ENCODE measurements at places on chromosomes 2 and 18.

DNA sequence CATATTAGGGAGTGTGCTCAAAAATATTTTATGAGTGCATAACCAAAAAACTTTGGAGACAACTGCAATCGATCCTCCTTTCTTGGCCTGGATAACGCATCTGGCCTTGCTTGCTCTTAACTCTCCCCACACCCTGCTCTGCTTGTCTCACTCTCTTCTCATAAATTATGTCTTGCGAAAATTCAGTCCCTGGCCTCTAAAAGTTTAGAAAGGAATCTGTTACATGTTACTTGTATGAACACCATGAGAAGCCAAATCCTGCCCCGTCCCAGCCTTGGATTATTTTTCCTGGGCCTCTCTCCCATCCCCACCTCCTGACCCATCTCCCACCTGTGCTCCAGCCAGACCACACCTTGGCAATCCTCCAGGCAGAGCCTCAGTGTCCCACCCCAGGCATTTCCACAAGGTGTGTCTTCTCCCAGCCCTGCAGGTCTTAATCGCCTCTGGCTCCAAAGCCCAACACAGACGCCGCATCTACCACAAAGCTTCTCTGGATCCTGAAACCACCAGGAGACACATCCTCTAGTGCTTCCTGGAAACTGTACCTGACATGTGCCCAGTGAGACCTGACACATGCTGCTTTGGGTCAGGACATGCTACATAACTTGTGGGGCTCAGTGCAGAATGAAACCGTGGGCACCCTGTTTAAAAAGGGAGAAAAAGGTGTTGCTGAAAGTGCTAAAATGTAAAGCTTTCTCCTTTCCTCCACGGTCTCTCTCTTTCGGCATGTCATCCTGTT lies 99.6 kb upstream of the ST3GAL5 start:
- DNase-seq = no peak

GRCh38 chr2:120108049-120108448 lies 95.2 kb downstream of the EPB41L5 start:
- no peak for DNase-seq

GRCh38 chr2:118994778-118995177 lies 52.8 kb downstream of the MARCO start:
- no peak for DNase-seq

- DNase-seq = no peak
Measured at GRCh38 chr2:232543928-232544631, 4.6 kb downstream of the CHRNG start.

GRCh38 chr18:369224-370015 lies 101.6 kb upstream of the THOC1 start:
- DNase-seq = no peak

DNA sequence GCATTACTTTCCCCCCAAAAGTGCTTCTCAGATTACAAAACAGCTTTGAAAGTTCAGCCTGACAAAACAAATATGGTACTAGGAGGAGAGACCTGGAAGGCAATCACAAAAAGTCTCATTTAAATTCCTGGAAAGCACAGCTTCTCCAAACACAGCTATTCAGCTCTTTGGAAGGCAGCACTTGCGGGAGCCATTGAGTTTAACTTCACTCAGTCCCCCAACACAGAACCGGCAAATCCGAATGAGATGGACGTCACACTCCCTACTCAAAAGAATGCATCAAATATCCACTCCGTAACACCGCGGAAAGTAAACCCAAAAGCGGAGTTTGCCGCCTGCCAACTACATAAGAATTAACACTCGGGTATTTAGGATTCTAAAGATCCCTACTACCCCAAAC lies 638 bp downstream of the ST6GAL2 start:
- no peak for DNase-seq

- no peak for DNase-seq
Measured at GRCh38 chr2:156305121-156305520, 27.4 kb downstream of the NR4A2 start.

- DNase-seq = no peak
Measured at GRCh38 chr2:132651115-132652045, 18.6 kb downstream of the LYPD1 start.

DNA sequence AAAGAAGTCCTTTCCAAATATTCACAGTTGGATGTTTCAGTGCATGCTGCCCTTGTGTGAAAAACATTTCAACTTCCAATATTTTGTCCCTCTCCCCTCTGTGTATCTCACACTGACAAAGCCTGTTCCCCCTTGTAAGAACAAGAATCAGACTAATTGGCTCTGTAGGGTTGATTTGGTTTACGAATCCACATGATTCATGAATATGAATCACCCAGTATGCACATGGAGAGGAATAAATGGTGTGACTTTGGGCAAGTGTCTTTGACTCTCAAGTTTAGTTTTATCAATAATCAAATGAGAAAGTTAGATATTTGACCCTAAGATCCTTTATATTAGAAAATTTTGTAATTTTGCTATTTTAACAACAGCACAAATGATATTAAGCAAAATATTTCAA lies 9.3 kb upstream of the CDH20 start:
- no peak for DNase-seq

DNA sequence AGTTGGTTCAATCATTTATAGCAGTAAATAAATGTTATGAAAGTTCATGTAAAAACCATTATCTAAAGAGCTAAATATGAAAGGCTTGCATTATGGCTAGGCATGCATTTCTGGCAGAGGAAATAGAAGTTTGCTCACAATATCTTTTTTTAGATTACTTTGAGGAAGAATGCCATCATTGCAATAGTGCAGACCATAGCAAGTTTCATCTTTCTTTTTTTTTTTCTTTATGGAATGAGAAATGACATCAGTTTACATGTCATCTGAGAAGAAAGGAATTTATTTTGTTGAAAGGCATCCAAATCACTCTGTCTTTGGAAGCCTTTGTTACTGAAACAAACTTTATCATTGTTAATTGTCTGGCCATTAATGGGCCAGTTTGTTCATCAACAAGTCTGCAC lies 74.5 kb upstream of the NCKAP5 start:
- DNase-seq = no peak

- no peak for DNase-seq
Measured at GRCh38 chr18:44171301-44171700, 509.4 kb upstream of the SETBP1 start.

GRCh38 chr2:27954771-27955383 lies 64.3 kb downstream of the BABAM2 start:
- no peak for DNase-seq

- no peak for DNase-seq
Measured at GRCh38 chr2:215507136-215507535, 71.3 kb upstream of the FN1 start.

GRCh38 chr2:238879621-238880377 lies 31.9 kb downstream of the TWIST2 start:
- DNase-seq = no peak

GRCh38 chr2:232984451-232985207 lies 28.4 kb downstream of the NGEF start:
- no peak for DNase-seq

DNA sequence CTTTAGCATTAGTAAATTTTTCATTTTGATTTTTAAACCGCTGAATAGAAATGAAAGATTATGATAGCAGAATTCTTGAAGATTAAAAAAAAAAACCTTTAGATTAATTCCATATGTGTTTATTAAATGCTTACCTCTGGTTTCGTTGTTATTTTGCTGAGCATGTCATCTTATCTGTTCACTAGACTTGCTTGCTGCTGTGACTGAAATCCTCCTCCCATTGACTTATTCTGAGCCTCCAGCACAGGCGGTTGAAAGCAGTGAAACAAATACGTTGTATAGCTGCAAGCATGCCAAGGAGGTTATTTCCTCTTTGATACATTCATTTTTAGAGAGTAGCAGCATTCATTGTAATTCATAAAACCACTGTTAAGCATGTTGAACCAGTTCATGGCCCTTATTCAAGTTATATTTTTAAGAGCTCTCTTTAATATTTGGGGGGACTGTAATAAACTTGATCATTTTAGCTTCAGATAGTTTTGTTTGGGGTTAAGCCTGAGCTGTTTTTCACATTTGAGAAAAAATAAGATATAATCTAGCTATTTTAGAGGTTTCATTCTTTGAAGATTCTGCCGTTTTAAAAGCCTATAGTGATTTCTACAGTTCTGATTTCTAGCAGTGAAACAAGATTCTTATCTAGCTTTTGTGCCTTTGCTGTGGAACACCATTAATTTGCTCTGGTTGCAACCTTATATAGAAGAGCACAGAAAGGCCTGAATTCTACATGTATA lies at the start of gene HTR2B:
HTR2B (minus strand) TSS at position 205 of the 731 bp plus-strand sequence. CDS start 1,278 bp downstream, outside the sequence.
- DNase-seq = no peak

DNA sequence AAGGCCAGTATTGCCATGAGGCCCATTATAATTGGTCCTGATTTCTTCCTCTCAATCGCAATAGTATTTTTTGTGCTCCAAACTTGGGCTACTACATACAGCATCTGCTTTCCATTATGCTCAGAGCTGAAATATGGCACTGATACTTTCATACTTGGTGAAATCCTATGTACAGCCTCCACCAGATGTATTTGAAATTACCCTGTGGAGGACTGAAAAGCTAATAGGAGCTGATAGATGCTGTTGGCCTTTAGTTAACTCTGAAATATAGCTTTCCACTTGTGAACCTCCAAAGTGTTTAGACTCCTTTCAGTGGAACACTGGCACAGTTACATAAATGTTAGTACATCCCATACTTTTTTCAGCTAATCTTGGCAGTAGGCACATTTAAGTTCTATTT lies 205.7 kb downstream of the NEDD4L start:
- no peak for DNase-seq

DNA sequence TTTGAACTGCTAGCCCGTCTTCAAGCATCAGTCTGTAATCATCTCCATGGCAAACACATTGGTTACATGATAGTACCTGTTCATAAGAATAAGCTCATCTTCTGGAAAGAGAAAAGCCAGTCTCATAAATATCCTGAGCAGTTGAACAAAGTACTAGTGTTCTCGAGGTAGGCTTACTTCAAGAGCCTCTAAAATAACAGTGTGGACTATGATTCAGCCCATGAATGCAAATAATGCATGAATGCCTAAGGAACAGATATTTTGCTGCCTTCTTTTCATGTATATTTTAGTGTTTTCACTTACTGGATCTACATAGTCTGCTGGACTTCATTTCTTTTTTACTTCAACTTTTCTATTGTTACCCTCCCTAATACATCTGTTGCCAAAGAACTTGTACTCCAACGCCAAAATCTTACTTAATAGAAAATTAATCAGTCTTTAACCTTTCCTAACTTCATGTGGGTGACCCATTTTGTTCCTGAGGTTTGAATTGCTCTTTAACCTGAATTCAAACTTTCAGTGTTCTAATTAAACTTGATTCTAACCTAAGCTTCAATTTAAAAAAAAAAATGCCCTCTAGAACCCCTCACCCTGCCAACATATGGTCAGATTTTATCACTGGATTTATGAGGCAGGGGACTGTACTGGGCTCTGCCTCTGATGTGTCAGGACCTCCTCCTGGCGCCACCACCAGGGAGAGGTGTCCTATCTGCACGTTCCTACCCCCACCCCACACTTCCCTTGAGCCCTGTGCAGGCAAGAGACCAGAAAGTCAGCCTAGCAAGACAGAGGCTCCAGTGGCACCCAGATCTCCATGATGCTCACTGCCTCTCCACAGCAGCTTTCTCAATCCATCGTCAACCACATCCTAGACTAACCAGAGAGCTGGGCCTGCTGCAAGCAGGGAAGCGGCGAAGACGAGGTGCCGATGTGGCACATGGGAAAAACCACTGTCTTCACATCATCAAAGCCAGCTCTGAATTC lies 264.7 kb upstream of the ID2 start:
- no peak for DNase-seq

- DNase-seq = no peak
Measured at GRCh38 chr2:189049709-189050164, 75.6 kb downstream of the COL3A1 start.

GRCh38 chr18:6719098-6719846 lies 10.2 kb upstream of the ARHGAP28 start:
- DNase-seq = no peak

GRCh38 chr18:28040211-28040610 lies 136.7 kb downstream of the CDH2 start:
- no peak for DNase-seq

DNA sequence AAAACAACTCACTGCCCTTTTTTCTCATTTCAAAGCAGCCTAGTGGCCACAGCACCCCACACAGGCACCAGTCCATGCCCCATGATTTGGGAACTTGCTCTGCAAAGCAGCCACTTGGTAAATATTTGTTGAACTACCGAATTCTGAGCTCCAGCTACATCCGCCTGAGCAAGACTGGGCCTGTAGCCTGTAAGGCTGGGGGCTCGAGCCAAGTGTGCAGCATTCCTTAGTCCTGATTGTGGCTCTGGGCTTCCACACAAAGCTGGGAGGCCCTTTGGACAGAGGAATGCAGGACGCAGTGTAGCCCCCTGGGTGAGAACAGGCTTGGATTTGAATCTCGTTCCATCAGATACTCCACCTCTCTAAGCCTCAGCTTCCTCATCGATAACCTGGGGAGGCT lies 88.4 kb downstream of the ACTR2 start:
- DNase-seq = no peak

- no peak for DNase-seq
Measured at GRCh38 chr2:190896477-190896876, 15.9 kb downstream of the GLS start.

GRCh38 chr2:159921752-159922404 lies 123.9 kb upstream of the CD302 start:
- peak; percentile 63 for DNase-seq

DNA sequence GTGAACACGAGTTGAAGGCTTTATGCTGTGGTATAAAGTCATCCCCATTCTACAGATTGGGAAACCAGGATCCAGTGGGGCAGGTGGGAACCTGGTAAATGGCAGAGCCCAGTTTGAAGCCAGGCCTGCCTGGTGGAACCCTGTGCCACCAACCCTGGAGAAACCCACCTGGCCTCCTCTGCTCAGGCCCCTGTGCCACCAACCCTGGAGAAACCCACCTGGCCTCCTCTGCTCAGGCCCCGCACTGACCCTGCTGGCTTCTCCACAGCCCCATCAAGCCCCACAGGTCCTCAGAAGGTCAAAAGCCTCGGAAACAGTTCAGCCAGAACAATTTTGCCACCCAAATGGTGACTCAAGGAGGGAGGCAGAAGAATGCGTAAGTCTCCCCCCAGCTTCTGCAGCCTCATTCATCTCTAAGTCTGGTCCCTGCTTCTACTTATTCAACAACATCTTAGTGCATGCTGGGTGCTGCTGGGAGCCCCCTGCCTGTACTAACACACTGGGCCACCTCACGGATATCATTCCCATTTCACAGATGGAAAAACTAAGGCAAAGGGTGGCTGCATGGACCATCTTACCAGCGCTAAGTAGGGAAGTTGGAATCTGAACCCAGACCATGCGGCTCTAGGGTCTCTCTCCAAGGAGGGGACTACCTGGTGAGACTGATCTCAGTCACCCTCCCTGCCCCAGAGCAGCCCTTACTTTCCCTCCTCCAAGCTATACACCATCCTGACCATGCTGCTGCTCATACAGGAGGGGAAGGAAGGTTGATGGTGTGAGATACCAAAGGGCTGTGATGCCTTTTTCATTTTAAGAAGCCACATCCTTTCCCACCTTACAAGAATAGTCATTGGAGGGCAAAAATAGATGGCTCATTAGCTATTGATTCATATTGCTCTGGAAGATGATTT lies 93.7 kb upstream of the ID2 start:
- no peak for DNase-seq

- DNase-seq = no peak
Measured at GRCh38 chr2:228318218-228318617, 136.7 kb upstream of the SPHKAP start.

- DNase-seq = no peak
Measured at GRCh38 chr2:21461754-21462240, 338.0 kb downstream of the TDRD15 start.
